D721Med (cell line): ENCODE measurements at places on chromosomes 7 and 10.

GRCh38 chr10:68831961-68832455 is 4.7 kb downstream of the STOX1 start:
- DNase-seq = no peak

DNA sequence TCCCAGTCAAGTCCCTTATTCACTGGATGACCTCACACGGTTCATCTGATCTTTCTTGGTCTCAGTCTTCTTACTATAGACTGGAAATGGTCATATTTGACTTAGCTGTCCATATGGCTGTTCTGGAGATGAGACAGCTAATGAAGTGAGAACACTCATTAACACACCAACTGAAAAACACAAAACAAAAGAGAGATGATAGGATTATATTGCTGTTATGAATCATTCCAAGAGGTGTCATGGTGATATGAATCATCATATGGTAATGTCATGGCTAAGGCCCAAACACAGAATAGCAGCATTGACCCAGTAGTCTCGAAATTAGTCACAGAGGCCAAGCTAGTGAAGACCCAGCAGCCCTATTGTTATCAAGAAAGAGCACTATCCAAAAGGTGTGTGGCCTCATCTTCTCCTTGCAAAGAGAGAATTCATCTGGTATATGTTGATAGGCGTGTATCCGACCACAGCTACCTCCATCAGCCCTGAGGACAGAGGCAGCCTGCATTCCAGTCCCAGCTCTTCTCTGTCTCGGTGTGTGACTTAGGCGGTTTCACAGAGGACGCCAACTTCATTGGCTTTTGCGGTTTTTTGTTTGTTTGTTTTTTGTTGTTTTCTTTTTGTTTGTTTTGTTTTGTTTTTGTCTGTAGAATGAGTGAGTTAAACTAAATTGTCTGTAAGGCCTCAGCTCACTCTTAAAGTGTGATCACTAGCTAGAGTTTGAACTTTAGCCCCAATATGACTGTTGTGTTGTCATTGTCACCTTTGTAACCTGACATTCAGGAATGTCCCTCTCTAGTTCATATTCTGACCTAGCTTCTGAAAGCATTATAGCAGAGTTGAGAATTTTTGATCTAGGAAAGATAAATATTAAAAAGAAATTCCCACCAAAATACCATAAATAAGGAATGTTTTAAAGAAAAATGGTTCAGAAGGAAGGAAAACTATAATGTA is 97.4 kb upstream of the PDCD4 start:
- no peak for DNase-seq

GRCh38 chr7:129771201-129771927 is 159.8 kb downstream of the NRF1 start:
- no peak for DNase-seq

DNA sequence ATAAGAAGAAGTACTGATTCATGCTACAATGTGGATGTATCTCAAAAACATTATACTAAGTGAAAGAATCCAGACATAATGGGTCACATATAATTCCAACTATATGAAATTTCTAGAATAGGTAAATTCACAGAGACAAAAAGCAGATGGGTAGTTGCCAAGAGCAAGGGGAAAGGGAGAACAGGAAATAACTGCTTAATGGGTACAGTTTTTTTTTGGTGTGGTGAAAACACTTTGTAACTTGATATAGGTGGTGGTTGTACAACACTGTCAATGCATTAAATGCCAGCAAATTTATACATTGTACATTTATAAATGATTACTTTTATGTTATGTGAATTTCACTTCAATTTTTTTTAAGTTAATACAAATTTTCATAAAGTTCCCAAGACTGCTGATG is 19.4 kb upstream of the LRRN3 start:
- no peak for DNase-seq

GRCh38 chr10:69960988-69961880 is 91.4 kb upstream of the MACROH2A2 start:
- no peak for DNase-seq

DNA sequence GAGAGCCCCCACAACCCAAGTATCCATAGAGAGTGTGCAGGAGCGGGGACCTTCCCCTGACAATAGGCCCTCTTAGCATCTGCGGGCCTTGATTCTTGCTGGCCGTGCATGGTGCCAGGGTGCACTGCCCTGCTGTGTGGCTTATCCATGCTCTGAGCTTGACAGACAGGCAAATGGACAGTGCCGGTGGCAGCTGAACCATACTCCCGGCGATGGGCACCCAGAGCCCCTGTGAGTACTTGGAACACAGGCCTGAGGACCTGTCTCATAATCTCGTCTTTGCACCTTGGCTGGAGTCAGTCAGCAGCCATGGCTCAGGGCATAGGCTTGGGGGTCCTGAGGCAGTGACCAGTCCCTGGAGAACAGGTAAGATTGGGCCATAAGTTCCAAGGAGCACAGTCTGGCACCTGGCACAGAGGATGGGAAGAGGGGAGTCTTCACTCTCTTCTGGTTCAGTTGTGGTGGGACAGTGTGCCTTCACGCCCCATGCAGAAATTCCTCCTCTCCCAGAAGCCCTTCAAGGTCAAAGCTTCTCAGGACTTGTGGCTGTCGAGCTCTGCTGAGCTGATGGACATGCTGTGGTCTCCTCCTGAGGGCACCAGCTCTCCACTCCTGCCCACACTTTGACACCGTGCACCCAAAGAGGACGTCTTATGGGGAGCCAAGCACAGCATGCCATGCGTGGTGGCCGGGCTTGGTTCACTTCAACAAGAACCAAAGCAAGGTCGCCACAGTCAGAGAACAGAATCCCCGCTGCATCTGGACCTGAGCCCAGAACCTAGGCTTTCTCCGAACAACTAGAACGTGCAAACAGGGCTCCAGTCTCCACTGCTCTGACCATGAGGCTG is 59.4 kb upstream of the CAMK2B start:
- DNase-seq = no peak

- DNase-seq = no peak
Observed at GRCh38 chr7:15853832-15854470, 167.5 kb upstream of the MEOX2 start.

DNA sequence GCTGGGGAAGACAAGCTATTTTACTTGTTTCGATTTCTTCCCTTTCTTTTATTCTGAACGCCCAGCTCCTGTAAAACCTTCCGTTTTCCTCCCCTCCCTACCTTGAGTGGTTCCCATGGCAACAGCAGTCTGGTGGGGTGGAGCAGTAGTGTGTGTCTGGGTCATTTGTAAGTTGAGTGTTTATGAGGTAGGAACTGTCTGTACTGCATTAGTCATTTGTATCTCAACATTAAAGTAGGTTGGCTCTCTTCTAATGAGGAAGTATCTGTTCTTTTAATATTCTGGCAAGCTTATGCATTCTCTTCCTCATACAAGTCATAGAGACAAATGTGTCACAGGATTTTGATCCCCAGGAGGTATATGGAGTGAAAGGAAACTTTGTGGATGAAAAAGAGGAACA is 85.3 kb upstream of the CCDC6 start:
- no peak for DNase-seq

GRCh38 chr7:123260428-123260960 is 60.7 kb upstream of the SLC13A1 start:
- DNase-seq = no peak

DNA sequence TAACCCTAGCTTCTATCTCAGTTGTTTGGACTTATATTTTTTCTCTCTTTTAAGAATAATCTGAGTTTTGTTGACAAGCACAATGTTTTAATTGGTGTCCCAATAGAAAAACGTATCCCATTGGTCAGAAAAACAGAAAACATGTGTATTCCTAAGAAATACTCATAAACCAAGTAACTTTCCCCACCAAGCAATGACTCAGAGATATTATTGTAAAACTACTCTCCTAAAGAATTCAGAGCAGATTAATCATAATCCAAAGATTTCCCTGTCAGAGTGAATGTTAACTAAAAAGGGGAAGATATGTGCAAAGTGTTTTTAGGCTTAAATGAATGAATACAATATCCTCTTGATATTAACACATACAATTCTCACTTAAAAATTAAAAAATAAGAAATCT is 29.4 kb upstream of the MBL2 start:
- no peak for DNase-seq

GRCh38 chr10:88027570-88027969 is 164.1 kb downstream of the PTEN start:
- DNase-seq = no peak

- no peak for DNase-seq
Observed at GRCh38 chr10:62583876-62584615, 209.9 kb downstream of the ZNF365 start.

GRCh38 chr7:112159351-112159750 is 46.8 kb downstream of the DOCK4 start:
- DNase-seq = no peak

- no peak for DNase-seq
Observed at GRCh38 chr10:92238054-92238585, 52.8 kb downstream of the CPEB3 start.

GRCh38 chr10:48938990-48939536 is 577 bp downstream of the LRRC18 start:
- DNase-seq = no peak

- no peak for DNase-seq
Observed at GRCh38 chr10:101833466-101833865, 10.1 kb downstream of the KCNIP2 start.

- no peak for DNase-seq
Observed at GRCh38 chr10:63584725-63585035, 63.5 kb downstream of the REEP3 start.

- DNase-seq = no peak
Observed at GRCh38 chr10:122102146-122102868, 113.3 kb downstream of the TACC2 start.

- no peak for DNase-seq
Observed at GRCh38 chr10:18082381-18082780, 57.8 kb upstream of the CACNB2 start.

DNA sequence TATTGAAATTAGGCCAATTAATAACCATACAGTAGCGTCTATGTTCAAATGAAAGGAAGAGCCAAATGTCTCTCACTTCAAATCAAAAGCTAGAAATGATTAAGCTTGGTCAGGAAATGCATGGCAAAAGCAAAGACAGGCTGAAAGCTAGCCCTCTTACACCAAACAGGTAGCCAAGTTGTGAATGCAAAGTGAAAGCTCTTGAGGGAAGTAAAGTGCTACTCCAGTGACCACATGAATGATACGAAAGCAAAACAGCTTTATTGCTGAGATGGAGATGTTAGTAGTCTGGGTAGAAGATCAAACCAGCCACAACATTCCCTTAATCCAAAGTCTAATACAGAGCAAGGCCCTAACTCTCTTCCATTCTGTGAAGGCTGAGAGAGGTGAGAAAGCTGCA is 123.8 kb downstream of the TEX36 start:
- DNase-seq = no peak

GRCh38 chr10:42952349-42952748 is 124.5 kb upstream of the RET start:
- DNase-seq = no peak

- no peak for DNase-seq
Observed at GRCh38 chr10:94524146-94524545, 21.4 kb upstream of the HELLS start.

GRCh38 chr7:114931656-114932011 is 9.7 kb downstream of the MDFIC start:
- DNase-seq = no peak

- no peak for DNase-seq
Observed at GRCh38 chr10:16965344-16965616, 148.1 kb upstream of the RSU1 start.

- DNase-seq = no peak
Observed at GRCh38 chr7:116153050-116153449, 57.3 kb upstream of the TES start.

- no peak for DNase-seq
Observed at GRCh38 chr7:76023002-76023401, 24.8 kb downstream of the STYXL1 start.

- peak; percentile 9 for DNase-seq
Observed at GRCh38 chr7:44293561-44294324, 31.7 kb downstream of the CAMK2B start.

DNA sequence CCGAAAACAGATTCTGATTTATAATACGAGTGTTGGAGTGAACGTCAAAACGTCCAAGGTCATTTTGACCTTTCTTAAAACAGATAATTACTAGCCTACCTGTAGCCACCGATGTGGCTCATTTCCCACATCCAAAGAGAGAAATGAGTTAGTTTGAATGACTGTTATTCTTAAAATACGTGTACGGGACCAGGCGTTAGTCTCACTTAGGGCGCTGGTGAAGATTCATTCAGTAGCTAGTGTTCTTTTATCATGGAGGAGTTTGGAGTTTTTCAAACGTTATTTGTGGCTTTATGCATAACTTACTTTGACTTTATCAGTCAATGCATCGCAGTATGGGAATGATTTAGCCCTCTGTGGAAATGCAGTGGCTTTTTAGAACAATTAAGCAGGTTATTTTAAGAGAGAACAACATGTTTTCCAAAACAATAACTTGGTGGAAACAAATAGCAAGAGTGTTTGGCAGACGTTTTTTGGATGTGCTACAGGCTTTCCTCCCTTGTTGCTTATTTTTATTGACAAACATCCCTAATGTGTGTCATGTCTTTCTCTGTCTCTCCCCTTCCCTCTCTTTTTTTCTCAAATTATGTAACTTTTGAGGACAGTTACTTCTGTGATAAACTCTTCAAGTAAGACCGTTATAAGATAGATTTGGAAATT is 1.6 kb downstream of the BICC1 start:
- no peak for DNase-seq

DNA sequence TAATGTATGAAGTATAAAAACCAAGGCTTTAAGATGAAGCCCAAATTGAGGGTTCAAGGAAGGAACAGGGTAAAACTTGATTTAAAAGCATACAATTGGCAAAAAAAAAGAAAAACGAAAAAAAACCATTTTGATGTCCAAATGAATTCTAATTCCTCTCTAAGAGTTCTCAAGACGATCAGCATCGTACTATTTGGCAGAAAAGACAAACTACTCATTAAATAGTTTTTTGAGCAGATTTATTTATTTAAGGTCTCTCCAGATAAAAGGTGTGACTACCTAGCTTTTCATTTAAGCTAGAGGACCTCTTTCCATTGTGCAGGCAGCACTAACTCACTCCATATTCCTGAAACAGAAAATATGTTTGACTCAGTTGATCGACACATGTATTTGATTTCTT is 245.0 kb downstream of the KIAA1217 start:
- no peak for DNase-seq

DNA sequence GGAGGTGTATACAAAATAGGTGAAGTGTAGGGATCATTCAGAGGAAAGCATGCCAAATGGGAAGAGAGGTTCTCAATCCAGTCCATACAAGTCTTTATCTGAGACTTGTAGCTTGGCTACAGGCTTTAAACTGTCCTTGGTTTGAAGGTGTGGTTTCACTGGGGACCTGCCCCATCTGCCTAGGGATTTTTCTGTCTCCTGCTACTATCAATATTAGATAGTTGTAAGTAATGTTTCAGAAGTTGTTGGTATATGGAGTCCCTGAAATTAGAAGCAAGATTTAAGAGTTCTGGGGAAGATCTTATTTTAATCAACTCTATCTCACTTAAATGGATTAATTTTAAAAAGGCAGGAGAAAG is 100.9 kb downstream of the ANKRD7 start:
- DNase-seq = no peak

DNA sequence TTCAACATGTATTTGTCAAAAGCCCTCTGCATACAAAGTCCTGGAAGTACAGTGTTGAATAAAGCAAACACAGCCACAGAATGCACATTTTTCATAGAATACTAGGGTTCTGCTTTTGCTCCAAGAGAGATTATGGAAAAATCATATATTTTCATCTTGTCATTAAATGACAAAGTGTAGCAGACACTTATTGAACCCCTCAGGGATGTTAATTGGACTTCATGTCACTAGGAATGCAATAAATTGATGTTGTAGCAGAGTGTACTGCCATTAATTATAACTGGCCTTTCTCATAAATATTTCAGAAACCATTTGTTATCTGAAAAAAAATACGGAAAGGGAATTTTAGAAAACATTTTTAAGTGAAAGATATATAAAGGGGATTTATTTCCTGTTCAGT is 64.5 kb upstream of the TAC1 start:
- DNase-seq = no peak
